ENCODE measurements at places on chromosomes 13 and 19.

- no peak for DNase-seq
Observed at GRCh38 chr19:11463391-11463790, 17.5 kb downstream of the ELAVL3 start.

GRCh38 chr19:48196321-48196763 is 25.9 kb downstream of the ZSWIM9 start:
- no peak for DNase-seq

- no peak for DNase-seq
Observed at GRCh38 chr13:72400856-72401255, 326.6 kb downstream of the MZT1 start.

DNA sequence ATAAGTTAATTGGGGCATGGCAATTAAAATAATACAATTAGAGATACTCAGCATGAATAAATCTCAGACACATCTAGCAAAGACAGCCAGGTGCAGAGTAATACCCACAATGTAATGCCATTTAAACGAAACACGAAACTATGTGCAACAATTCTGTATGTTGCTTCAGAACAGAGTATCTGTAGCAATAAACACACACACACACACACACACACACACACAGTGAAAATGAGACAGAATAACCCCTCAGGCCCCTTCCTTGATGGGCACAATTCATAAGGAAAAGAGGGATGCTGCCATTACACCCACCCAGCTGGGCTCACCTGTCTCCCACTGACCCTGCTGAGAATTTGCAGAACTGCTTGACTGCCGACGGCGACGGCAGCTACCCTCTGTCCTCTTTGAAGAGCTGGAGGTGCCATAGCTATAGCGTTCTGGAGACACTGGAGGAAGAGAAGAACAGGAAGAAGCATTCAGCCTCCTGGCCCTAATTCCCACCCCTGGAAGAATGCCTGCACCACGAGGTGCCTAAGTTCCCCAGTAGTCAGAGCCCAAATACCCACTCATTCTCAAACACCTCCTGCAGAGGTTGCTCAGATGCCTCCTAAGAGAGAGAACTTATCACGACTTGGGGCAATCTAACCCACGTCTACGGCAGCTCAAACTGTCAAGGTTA is 2.5 kb downstream of the DEDD2 start:
- no peak for DNase-seq

DNA sequence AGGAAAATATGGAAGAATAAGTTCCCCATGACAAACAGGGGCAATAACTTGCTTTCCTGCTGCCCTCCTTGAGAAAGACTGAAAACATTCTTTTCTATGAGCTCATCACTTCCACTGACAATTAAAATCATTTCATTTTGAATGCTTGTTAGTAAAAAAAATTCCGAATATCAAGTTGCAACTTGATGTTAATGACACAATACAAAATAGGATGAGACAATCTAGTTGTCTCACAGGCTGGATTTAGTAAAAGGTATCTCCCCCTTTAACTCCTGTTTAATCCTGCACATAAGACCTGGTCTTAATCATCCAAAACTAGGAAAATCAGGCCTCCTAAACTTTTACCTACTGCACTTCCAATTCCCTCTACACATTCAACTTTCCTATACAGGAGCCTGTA is 24.7 kb downstream of the IRS2 start:
- DNase-seq, result no peak

GRCh38 chr13:73782450-73783449 is 351.5 kb downstream of the KLF12 start:
- no peak for DNase-seq

- no peak for DNase-seq
Observed at GRCh38 chr19:45585158-45585577, 566 bp upstream of the OPA3 start.

DNA sequence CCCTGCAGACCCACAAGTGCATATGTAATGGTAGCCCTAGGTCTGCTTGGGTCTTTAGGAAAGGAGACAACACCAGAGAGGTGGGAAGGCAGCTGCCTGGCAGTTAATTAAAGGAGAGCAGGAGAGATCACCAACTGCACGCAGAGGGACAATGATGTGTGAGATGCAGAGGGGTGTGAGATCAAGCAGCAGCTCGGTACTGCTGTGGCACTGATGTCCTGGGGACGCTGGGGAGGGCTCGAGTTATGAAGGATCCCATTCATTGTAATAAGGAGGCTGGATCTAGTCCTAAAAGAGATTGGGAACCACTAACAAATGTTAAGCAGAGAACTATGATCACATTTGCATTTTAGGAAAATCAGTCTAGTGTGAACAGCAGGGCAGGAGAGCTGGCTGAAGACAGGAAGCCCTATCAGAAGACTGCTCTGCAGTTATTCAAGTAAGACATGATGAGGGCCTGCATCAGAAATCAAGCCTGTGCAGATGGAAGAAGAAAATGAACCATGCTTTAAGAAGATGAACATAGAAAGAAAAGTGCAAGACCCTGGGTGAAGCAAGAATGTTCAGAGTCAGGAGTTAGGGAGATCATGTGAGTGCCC is 80.4 kb downstream of the DLEU7 start:
- DNase-seq, result no peak

- no peak for DNase-seq
Observed at GRCh38 chr13:58587183-58587582, 955.6 kb downstream of the PCDH17 start.

DNA sequence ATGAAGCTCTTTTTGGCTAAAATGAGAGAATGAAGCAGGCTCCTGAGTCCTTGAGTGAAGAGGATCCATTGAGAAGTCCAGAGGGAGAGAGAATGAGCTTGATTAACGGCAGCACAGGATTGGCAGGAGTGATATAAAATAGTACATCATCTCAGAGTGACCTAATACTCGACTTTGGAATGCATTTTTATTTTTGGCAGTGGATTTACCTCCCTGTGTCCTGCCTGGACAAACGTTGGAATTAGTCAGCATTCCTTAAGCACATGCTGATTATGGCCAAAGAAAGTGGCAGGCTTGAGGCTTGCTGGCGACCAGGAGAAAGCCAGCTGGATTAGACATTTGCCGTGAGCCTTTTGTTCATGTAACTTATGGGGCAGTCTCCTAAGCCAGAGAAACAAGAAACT is 22.9 kb downstream of the LRCH1 start:
- DNase-seq, result no peak

- DNase-seq, result no peak
Observed at GRCh38 chr19:3849092-3849491, 19.7 kb downstream of the ZFR2 start.
